ENCODE measurements at places on chromosomes 11 and 22. TPM values are rescaled to one million over a fixed set of nuclear protein-coding genes. Genes with fewer than 3 reads are reported as not detected.

Gene LRRC55
- total RNA-seq, result not detected

Gene IRAG1
- not detected for total RNA-seq

Gene SPI1
- total RNA-seq, result 2.0 TPM

Gene TESMIN
- total RNA-seq, result 1.3 TPM

Gene DEUP1
- not detected for total RNA-seq

Gene HBG1
- not detected for total RNA-seq

Gene HSPB2
- total RNA-seq, result not detected

GRCh38 chr11:80872116-80872728 lies 1431.4 kb upstream of the TENM4 start:
- H3K27me3 ChIP-seq, result no peaks in the 10 kb centered on the region
- H3K4me1 ChIP-seq, result no peaks in the 10 kb centered on the region
- H3K4me3 ChIP-seq, result no peak overlapping the region
- DNase-seq, result no peak

GRCh38 chr11:10590218-10590915 lies 21.9 kb upstream of the LYVE1 start:
- no peak overlapping the region for H3K4me3 ChIP-seq
- H3K4me1 ChIP-seq, result no peaks in the 10 kb centered on the region
- no peak overlapping the region for H3K27ac ChIP-seq
- no peak for DNase-seq
- H3K36me3 ChIP-seq, result no peaks in the 10 kb centered on the region

DNA sequence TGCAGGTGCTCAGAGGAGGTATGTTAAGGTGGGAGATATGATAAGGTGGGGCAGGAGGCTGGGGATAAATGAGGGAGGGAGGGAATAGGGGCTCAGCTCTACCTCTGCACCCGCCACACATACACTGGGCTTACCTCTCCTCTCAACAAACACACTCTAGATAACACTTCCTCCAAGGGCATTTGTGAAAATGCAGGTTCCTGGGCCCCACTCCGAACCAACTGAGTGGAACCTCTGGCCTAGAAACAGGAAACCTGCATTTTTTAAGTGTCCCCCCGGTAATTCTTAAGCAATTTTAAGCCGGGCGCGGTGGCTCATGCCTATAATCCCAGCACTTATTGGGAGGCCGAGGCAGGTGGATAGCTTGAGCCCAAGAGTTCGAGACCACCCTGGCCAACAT lies 46.5 kb upstream of the CD5 start:
- H3K27me3 ChIP-seq, result no peaks in the 10 kb centered on the region
- DNase-seq, result no peak
- H3K36me3 ChIP-seq, result no peaks in the 10 kb centered on the region
- no peak overlapping the region for H3K4me3 ChIP-seq
- no peak overlapping the region for H3K27ac ChIP-seq

DNA sequence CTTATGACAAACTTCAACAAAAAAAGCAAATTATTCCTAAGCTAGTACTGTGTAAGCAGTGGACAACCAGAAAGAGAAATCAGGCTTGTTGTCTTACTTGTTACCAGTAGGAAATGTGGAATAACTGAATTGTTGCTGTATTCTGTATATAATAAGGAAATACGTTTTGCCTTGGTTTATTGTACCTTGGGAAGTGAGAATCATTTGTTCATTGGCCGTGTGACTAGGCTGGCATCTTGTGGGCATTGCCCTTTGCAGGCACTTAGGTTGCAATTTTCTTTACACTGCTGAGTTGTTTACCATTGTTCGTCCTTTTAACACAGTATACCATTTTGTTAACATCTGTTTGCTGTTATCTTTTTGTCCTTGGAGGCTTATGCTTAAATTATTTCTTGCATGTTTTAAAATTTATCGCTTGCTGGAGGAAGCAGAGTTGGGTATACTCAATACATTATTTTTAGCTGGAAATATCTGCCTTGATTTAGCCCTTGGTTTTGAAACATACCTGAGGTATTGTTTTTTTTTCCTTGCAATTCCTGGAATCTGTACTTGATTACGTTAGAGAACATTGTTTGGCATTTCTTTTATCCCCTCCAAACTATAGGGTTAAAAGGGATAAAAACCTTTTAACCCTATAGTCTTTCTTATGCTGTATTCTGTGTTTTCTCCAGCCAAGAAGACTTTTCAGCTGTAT lies 109.3 kb downstream of the DDX10 start:
- H3K27me3 ChIP-seq, result no peaks in the 10 kb centered on the region
- no peaks in the 10 kb centered on the region for H3K4me1 ChIP-seq
- H3K4me3 ChIP-seq, result no peak overlapping the region
- H3K27ac ChIP-seq, result no peak overlapping the region
- no peak for DNase-seq

DNA sequence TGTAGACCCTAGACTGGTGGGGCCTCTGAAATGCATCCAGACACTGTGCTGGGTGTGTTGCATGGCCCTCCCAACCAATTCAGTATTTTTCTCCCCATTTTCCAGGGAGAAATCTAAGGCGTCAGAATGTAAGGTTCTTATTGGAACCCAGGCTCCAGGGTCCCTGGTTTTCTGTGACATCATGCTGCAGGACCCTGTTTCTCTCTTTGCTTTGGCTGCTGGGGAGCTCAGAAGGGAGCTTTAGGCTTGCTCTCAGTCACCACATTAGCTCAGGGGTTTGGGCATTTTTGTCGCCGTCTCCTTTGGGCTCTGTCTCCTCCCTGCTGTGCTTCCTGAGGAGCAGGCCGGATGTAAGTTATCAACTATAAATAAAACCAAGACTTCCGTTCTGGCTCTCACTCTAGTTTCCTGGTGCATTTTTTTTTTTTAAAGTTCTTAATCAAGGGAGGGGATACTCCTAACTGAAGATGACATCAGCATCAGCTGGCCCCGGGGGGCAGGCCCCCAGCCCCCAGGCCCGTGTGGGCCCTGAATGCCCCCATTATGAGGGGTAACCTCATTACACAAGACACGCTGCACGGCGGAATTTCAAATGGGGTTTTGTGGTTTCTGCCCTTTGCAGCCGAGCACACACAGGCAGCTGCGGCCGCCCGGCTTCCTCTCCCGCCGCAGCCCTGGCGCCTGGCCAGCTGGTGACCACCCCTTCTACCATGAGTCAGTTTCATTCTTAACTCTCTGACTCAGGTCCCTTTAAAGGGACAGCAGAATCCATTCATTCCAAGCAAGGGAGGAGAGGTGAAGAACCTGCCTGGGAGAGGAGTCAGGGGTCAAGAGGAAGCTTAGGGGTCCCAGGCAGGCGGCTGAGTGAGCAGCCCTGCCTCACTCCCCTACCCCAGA lies 3.2 kb downstream of the MYEOV start:
- peak; percentile 69 for DNase-seq
- no peaks in the 10 kb centered on the region for H3K36me3 ChIP-seq
- peak overlapping the region; percentile 66 for H3K27ac ChIP-seq
- H3K27me3 ChIP-seq, result no peaks in the 10 kb centered on the region
- H3K4me3 ChIP-seq, result peak overlapping the region; percentile 52

- peaks cover 31% of the 10 kb centered on the region for H3K4me1 ChIP-seq
- no peaks in the 10 kb centered on the region for H3K27me3 ChIP-seq
- no peak overlapping the region for H3K4me3 ChIP-seq
- no peak for DNase-seq
- no peak overlapping the region for H3K27ac ChIP-seq
- peaks cover 14% of the 10 kb centered on the region for H3K36me3 ChIP-seq
These were observed 23.0 kb upstream of the AIFM3 start for GRCh38 chr22:20944042-20944441.

DNA sequence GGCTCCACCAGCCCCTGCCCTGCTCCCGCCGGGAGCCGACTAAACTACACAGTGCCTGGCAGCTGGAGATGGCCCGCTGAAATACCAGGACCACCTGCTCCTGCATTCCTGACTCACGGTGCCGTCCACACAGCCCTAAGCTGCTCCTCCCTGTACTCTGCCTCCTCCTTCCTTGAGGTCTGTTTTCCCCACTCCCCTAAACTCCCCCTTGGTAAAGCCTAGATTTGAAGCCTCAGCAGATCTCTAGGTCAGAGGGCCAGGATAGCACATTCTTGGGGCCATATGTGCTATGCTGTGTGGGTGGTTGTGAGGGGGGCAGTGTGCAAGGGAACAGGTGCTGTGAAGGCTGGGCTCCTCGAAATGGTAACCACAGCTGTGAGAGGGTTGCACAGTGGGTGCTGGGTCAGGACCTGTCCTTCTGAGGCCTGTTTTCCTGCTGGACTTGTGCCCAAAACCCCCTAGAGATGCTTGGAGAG lies 9.7 kb downstream of the LRFN4 start:
- no peaks in the 10 kb centered on the region for H3K36me3 ChIP-seq
- H3K4me1 ChIP-seq, result peaks cover 9% of the 10 kb centered on the region
- no peaks in the 10 kb centered on the region for H3K27me3 ChIP-seq
- H3K27ac ChIP-seq, result no peak overlapping the region
- H3K4me3 ChIP-seq, result no peak overlapping the region
- no peak for DNase-seq

DNA sequence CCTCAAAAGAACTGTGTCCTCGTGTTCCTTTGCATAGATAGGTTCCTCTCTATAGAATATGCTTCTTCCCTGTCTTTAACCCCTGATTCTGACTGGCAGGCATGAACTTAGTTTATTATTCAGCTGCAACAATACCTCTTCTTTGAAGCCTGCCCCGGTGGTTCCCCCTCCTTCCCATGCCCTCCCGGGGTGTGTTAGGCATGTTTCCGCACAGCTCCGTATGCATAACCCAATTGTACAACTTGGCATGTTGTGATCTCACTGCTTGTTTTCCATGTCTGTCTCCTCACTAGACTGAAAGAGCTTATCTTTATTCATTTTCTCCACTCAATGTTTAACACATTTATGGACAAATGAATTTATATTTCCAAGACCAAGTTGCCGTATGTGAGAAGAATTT lies 72.6 kb downstream of the DEPDC5 start:
- H3K4me1 ChIP-seq, result no peaks in the 10 kb centered on the region
- peaks cover 22% of the 10 kb centered on the region for H3K36me3 ChIP-seq
- no peak overlapping the region for H3K27ac ChIP-seq
- no peaks in the 10 kb centered on the region for H3K27me3 ChIP-seq
- no peak for DNase-seq
- no peak overlapping the region for H3K4me3 ChIP-seq

- peak overlapping the region; percentile 82 for H3K4me3 ChIP-seq
- H3K4me1 ChIP-seq, result peaks cover 94% of the 10 kb centered on the region
- peak overlapping the region; percentile 38 for H3K27ac ChIP-seq
- DNase-seq, result no peak
- H3K27me3 ChIP-seq, result no peaks in the 10 kb centered on the region
These were observed 5.6 kb upstream of the CARNS1 start for GRCh38 chr11:67409781-67410368.

GRCh38 chr22:31623592-31624304 lies 38.3 kb downstream of the PISD start:
- H3K27ac ChIP-seq, result no peak overlapping the region
- DNase-seq, result no peak
- peaks cover 16% of the 10 kb centered on the region for H3K4me1 ChIP-seq
- H3K36me3 ChIP-seq, result peaks cover 10% of the 10 kb centered on the region
- H3K4me3 ChIP-seq, result no peak overlapping the region
- no peaks in the 10 kb centered on the region for H3K27me3 ChIP-seq

Measured in CD8-positive, alpha-beta memory T cell (primary cell).